ENCODE measurements at places on chromosomes 3 and 15. TPM values are rescaled to one million over a fixed set of nuclear protein-coding genes. Genes with fewer than 3 reads are reported as not detected.

Gene EFHB
- total RNA-seq = 0.78 TPM

GRCh38 chr3:56633602-56634535, 49.2 kb downstream of the TASOR start:
- DNase-seq = no peak

Gene TRPC1
- total RNA-seq = 1.8 TPM

Gene CPN2
- total RNA-seq = not detected

GRCh38 chr15:46344915-46345314, 710.1 kb downstream of the SQOR start:
- no peak for DNase-seq

GRCh38 chr3:38636464-38636863, 13.0 kb downstream of the SCN5A start:
- DNase-seq = no peak

Gene CASR
- total RNA-seq = not detected

GRCh38 chr3:48739617-48739954, 22.6 kb upstream of the IP6K2 start:
- no peak for DNase-seq

Gene LXN
- total RNA-seq = 16.1 TPM

GRCh38 chr15:52731732-52732470, 52.7 kb upstream of the ATOSA start:
- DNase-seq = no peak

- no peak for DNase-seq
Measured at GRCh38 chr3:14439501-14440167, 37.2 kb downstream of the SLC6A6 start.

GRCh38 chr15:78341057-78341987, 1.2 kb downstream of the CRABP1 start:
- no peak for DNase-seq

Gene OSTN
- total RNA-seq = not detected

DNA sequence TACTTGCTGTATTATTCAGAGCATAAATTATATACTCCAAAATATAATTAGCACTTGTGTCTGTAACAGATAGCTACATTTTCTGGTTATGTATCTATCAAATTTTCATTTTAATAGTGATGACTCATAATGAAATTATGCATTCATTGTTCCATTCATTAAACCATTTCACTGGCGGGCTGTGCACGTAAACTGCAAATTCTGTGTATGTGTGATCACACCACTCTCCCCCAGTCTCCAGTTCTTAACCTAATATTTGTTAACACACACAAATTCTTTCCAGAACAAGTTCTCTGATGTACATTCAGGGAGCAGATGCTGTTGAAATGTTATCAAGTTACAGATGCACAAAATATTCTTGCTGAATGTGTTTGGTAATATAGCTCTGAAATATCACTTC, 3.8 kb upstream of the KCNMB2 start:
- DNase-seq = no peak

Gene SECISBP2L
- 33.9 TPM for total RNA-seq

GRCh38 chr3:97956051-97956450, 16.2 kb downstream of the RIOX2 start:
- no peak for DNase-seq

- DNase-seq = no peak
Measured at GRCh38 chr3:40268802-40269524, 40.5 kb upstream of the EIF1B start.

Gene VPS39
- 84.6 TPM for total RNA-seq

- no peak for DNase-seq
Measured at GRCh38 chr15:39530480-39531342, 50.2 kb upstream of the THBS1 start.

DNA sequence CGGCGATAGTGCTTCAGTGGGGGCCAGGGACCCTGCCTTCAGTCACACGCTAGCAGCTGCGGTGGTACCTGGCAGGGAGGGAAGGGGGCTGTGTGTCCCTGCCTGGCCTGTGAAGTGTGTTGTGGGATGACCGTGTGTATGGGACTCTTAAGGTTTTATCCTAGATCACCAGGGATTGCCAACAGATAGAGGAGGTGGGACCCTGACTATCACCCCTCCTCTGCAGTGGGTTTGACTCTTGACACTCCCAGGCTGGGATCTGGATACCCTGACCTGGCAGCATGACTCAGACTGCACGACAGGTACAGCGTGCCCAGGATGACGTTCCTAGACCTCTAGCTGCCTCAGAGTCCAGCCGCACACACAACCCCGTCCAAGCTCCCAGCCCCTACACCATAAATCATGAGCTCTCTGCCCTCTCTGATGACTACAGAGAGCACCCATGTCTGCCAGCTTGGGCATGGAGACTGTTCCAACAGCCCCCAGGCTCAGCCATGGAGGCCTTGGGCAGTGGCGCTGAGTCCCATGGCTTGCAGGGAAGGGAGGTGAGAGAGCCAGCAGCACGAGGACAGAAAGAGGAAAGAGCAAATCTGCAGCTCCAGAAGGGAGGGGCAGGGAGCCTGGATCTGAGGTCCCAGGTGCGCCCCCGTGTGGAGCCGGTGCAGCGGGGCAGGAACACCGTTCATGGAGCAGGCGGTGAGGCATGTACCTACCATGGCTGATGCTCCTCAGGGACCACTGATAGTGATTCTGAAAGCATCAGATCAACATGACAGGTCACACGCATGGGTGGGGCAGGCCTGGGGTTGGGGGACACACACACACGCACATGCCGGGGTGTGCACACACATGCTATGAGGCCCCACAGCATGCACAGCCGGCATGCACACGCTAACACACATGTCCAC, 71.0 kb downstream of the ADAMTS7 start:
- peak; percentile 47 for DNase-seq

Gene BMF
- total RNA-seq = 4.6 TPM

DNA sequence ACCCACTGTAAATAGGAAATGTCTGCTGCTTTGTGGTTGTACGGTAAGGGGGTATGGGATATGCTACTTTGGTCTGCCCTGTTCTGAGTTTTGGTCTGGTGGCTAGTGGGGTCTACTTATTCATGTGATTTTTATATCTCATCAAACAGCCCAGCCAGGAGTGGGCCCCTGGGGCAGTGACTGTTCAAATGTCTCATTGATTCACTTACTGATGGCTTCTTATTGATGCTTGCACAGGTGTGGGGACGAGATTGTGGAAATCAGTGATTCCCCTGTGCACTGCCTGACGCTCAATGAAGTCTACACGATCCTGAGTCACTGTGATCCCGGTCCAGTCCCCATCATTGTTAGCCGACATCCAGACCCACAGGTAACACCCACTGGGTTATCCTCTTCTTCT, 38.5 kb downstream of the STARD5 start:
- peak; percentile 8 for DNase-seq

DNA sequence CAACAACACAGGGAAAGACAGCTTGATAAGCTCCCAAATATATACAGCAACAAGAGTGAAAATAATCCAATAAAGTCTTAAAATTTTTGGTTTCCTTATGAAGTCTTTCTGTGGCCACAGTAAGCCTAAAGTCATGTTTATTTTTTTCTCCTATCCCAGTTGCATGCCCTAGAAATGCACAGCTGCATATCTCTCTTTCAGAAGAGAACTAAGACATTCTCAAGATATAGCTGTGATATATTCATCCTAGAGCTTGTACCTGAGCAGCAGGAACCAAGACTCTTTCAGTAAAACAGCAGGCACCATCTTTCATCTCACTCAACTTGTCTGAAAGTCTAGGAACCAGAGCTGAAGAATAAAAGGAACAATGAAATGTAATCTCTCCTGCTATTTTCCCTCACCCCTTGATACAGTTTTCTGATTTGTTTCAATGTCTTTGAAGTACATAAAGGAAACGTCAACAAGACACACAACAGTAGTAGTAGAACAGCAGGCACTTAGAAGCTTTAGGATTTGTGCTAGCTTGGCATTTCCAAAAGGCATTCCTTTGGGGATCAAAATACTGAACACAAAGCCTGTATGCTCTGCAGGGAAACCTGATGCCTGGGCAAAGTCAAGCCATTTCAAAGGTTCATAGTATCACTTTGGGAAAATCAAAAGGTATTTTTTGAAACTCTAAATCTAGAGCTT, 536.8 kb downstream of the PYDC2 start:
- DNase-seq = no peak

Gene MNS1
- 0.47 TPM for total RNA-seq

Gene GOLGA8H
- total RNA-seq = 1.7 TPM

DNA sequence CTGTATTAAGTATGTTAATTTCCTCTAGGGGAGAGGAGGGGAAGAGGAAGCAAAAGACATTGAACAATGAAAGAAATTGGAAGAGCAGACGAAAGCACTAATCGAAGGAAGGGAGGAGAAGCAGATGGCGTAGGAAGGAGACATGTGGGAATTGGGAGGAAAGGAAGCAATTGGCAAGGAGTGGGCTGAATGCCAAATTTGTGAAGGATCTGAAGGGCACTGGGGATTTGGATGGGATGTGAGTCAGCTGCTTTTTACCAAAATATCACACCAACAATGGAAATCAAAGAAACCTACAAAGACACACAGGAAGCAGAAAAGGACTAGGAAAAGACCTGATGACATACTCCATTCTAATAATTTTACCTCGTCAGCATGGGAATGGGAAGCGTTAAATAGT, 1029.8 kb downstream of the ROBO1 start:
- DNase-seq = no peak

DNA sequence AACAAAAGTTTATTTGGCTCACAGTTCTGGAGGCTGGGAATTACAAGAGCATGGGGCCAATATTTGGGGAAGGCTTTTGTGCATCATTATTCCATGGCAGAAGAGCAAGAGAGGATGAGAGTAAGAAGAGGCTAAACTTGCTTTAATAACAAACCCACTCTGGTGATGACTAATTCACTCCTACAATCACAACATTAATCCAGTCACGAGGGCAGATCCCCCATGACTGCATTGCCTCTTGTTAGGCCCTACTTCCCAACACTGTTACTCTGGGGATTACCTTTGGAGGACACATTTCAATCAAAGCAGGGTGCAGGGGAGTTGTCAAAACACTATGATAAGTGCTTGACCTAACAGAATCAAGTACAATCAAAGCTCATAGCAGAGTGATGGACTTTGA, 181.7 kb downstream of the BBX start:
- no peak for DNase-seq

DNA sequence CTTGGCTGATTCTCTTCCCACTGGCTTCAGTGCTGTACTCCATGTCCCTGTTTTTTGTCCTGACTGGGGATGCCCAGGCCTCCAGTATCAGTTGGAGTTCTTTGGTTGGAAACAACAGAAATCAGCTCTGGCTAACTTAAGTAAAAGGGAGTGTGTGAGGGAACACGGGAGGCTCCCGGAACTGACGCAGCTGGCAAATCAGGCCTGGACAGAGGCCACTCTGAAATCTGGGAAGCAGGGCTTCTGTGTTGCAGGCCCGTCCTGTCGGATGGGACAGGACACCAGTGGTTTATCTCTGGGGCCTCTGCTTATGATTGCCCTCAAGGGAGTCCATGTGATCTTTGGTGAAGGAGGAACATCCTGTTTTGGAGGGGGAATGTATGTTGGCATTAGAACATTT, 124.3 kb downstream of the CHCHD6 start:
- DNase-seq = no peak

GRCh38 chr3:106643684-106644161, 733.5 kb upstream of the CCDC54 start:
- DNase-seq = no peak

DNA sequence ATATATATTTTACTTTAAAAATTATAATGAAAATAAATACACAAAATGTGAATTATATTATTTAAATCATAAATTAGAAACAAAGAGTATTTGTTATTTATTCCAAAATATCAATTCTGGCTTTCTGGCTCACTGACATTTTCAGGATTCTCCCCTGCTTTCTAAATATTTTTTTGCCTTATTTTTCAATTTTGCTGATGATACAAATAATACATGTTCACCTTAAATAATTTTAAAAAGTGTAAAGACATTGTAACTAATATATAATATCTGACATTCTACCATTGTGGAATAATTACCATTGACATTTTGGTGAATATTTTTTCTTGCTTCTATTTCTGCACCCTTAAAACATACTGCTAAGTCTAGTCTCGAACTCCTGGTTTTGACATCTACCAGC, 325.9 kb upstream of the CBLB start:
- DNase-seq = no peak

DNA sequence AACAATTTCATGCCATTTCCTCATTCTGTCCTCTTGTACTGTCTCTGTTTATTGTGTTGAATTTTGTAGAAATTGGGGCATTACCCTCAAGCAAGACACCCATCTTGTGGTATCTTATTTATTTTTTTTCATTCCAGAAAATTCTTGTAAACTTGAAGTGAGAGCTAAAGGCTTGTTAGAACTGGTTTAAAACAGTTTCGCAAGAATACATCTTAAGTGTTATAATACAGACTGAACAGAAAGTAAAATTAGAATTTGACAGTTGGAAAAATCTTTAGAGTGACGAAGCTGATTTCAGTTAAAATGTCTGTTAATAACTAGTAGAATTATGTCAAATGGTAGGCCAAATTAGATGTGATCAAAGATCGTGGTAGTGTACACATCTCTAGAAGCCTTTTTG, 26.9 kb downstream of the RNF13 start:
- no peak for DNase-seq

Measured in natural killer cell treated with Interleukin-12 subunit alpha and Interleukin-12 subunit beta and Interleukin-15 and Interleukin-18, amount 100 ng/mL, for 72 hours (primary cell).